ENCODE measurements at places on chromosomes 6 and 20.

GRCh38 chr6:12866422-12867029 is 150.0 kb downstream of the PHACTR1 start:
- no peaks in the 10 kb centered on the region for H3K27me3 ChIP-seq
- H3K4me3 ChIP-seq, result no peak overlapping the region
- H3K27ac ChIP-seq, result no peak overlapping the region
- no peaks in the 10 kb centered on the region for H3K4me1 ChIP-seq

DNA sequence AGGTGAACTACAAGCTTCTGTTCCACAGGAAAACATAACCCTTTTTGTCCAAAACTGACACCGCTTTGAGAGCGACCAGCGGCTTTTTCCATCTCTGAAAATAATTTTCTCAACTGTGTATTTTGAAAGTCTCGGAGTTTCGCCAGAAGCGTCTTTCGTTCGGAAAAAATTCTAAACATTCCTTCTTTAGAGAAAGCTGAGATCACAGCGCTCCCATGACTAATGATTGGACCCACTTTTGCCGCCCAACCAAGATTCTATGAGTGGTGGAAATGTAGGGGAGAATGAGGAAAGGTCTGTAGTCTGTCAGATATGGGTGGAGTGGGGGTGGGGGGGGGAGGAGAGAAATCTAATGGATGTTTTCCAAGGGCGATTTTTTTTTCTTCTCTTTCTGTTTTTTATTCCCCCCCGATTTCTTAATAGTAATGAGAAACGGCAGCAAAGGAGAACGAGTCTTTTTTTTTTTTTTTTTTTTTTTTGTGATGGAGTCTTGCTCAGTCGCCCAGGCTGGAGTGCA is 189.3 kb downstream of the TRIM27 start:
- H3K36me3 ChIP-seq, result peaks cover 18% of the 10 kb centered on the region
- peaks cover 100% of the 10 kb centered on the region for H3K27me3 ChIP-seq
- peaks cover 15% of the 10 kb centered on the region for H3K4me1 ChIP-seq
- H3K27ac ChIP-seq, result no peak overlapping the region
- H3K4me3 ChIP-seq, result no peak overlapping the region

GRCh38 chr20:62289898-62290297 is 12.9 kb upstream of the ADRM1 start:
- H3K27ac ChIP-seq, result no peak overlapping the region
- no peak overlapping the region for H3K4me3 ChIP-seq
- DNase-seq, result no peak

- no peak overlapping the region for H3K4me3 ChIP-seq
- no peak for DNase-seq
- no peaks in the 10 kb centered on the region for H3K36me3 ChIP-seq
- H3K27ac ChIP-seq, result no peak overlapping the region
- no peaks in the 10 kb centered on the region for H3K27me3 ChIP-seq
Observed at GRCh38 chr20:52852714-52853113, 119.4 kb upstream of the TSHZ2 start.

DNA sequence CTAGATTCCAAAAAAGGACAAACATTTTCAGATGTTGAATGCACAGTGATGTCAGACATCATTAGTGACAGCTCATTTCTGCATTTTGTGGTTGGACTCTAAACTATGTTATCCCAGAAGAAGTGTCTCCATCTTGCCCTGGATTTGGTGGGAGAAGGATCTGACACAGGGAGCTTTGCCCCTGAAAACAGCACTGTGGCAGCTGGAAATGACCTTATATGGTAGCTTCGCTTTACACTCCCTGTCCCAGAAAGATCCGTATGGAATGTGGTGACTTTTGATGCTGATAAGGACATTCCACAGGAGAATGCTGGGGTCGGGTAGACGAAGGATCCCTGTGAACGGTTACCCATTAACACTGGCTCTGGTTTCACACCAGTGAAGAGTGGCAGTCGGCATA is 87.2 kb upstream of the EDN1 start:
- no peak for DNase-seq
- H3K4me1 ChIP-seq, result no peaks in the 10 kb centered on the region
- H3K27me3 ChIP-seq, result peaks cover 6% of the 10 kb centered on the region

- H3K27me3 ChIP-seq, result no peaks in the 10 kb centered on the region
- no peaks in the 10 kb centered on the region for H3K36me3 ChIP-seq
- H3K4me1 ChIP-seq, result no peaks in the 10 kb centered on the region
- DNase-seq, result no peak
- H3K4me3 ChIP-seq, result no peak overlapping the region
Observed at GRCh38 chr6:82072751-82073150, 174.8 kb downstream of the IBTK start.

GRCh38 chr6:147709396-147710272 is 201.1 kb downstream of the SAMD5 start:
- no peak overlapping the region for H3K27ac ChIP-seq
- no peaks in the 10 kb centered on the region for H3K4me1 ChIP-seq
- H3K27me3 ChIP-seq, result no peaks in the 10 kb centered on the region
- no peak overlapping the region for H3K4me3 ChIP-seq
- H3K36me3 ChIP-seq, result no peaks in the 10 kb centered on the region

DNA sequence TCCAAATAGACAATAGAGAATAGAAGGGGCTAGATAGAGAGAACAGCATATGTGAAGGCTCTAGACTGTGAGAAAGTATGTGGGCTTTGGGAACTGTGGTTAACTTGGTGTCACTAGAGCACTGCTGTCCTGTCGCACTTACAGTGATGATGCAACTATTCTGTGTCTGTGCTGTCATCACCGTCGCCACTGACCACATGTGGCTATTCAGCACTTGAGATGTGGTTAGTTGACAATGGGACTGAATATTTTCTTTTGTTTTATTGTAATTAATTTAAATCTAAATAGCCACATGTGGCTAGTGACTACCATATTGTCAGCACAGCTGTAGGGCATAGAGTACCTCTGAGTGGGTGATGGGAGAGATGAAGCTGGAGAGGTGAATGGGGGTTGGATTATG is 39.0 kb upstream of the IFNGR1 start:
- H3K36me3 ChIP-seq, result peaks cover 3% of the 10 kb centered on the region
- H3K27me3 ChIP-seq, result peaks cover 11% of the 10 kb centered on the region
- H3K4me3 ChIP-seq, result no peak overlapping the region
- peaks cover 7% of the 10 kb centered on the region for H3K4me1 ChIP-seq
- no peak overlapping the region for H3K27ac ChIP-seq

DNA sequence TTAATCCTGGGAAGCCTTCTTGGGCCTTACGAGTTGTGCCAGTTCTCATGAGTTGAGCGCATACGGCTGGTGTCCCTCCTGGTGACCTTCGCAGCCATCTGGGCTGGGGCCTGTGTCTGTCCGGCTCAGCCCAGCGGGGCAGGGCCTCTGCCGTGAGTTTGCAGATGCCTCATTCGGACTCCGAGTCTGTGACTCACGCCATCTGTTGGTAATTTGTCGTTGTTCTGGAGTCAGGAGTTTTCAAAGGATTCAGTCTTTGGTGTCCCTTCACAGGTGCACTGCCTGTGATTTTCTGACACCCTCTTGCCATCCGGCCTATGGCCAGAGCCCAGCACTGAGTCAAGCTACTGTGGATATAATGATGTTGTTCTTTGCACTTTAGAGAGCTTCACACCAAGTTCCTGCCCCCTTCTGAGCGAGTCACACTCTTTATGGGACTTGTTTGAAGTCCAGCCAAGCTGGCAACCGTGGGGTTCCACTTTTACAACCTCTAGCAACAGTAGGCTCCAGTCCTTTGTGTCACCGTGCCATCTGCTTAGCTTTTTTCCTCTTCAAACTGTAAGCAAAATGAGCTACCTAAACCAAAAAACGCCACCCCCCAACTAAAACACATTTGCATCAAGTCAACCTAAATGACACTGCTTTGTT is 175.6 kb downstream of the AIG1 start:
- no peaks in the 10 kb centered on the region for H3K4me1 ChIP-seq
- no peaks in the 10 kb centered on the region for H3K36me3 ChIP-seq
- no peak overlapping the region for H3K4me3 ChIP-seq
- no peak overlapping the region for H3K27ac ChIP-seq

DNA sequence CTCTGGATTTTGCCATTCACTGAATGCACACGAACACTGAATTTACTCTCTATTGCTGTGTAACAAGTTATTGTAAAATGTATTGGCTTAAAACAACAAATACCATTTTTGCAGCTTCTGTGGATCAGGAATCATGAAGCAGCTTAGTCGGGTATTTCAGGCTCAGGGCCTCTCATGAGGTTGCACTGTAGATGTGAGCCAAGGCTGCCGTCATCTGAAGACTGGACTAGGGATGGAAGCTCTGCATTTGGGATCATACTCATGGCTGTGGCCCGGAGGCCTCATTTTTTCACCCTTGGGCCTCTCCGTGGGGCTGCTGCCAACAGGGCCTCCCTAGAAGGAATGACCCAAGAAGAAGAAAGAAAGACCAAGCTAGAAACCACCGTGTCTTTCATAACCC is 492.4 kb upstream of the CDH4 start:
- H3K4me3 ChIP-seq, result no peak overlapping the region
- H3K27me3 ChIP-seq, result no peaks in the 10 kb centered on the region
- no peak for DNase-seq

GRCh38 chr6:35073766-35074471 is 67.2 kb downstream of the TCP11 start:
- no peaks in the 10 kb centered on the region for H3K4me1 ChIP-seq
- no peak overlapping the region for H3K4me3 ChIP-seq
- H3K27me3 ChIP-seq, result no peaks in the 10 kb centered on the region
- DNase-seq, result no peak

GRCh38 chr20:50659975-50660670 is 31.2 kb downstream of the RIPOR3 start:
- no peaks in the 10 kb centered on the region for H3K4me1 ChIP-seq
- H3K36me3 ChIP-seq, result no peaks in the 10 kb centered on the region
- no peak for DNase-seq
- no peak overlapping the region for H3K27ac ChIP-seq

DNA sequence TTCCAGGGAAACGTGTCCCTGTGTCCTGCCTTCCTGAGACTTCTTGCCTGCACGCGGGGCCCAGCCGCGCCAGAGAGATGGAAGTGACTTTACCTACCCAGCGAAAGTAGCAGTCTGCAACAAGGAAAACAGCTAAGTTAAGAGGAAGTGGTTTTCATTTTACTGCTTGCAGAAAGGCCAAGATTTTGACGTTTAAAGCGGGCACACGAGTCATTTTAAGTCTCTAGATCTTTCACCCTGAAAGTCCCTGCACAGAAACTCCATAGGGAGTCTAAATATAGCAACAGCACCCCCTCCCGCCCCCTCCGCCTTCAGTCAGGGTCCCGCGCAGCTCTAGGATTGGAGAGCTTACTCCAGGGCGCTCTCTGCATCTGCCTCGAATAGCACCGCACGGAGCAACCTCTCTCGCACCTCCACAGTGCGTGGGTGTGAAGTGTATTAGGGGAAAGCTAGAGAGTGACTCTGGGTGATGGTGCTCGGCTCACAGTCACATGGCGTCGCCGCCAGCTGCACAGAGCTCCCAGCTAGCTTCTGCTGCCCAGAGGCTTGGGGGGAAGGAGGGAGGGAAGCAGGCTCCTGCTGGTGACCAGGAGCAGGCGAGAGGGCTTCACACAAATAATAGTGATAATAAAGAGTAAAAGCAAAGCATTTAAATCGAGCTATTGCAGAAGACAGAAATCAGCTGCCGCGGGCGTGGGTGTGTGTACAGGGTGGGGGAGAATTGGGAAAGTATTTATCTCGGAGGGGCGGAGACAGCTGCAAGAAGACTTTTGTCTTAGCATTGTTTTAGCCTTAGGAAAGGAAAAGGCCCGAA is 1.8 kb upstream of the KCNQ5 start:
- H3K27me3 ChIP-seq, result peaks cover 7% of the 10 kb centered on the region
- H3K36me3 ChIP-seq, result peaks cover 2% of the 10 kb centered on the region
- peak overlapping the region; percentile 97 for H3K27ac ChIP-seq
- peak overlapping the region; percentile 94 for H3K4me3 ChIP-seq

- peaks cover 45% of the 10 kb centered on the region for H3K27me3 ChIP-seq
- H3K36me3 ChIP-seq, result no peaks in the 10 kb centered on the region
- H3K27ac ChIP-seq, result no peak overlapping the region
- H3K4me3 ChIP-seq, result no peak overlapping the region
- DNase-seq, result no peak
Observed at GRCh38 chr20:2358006-2358405, 22.7 kb upstream of the TGM6 start.

DNA sequence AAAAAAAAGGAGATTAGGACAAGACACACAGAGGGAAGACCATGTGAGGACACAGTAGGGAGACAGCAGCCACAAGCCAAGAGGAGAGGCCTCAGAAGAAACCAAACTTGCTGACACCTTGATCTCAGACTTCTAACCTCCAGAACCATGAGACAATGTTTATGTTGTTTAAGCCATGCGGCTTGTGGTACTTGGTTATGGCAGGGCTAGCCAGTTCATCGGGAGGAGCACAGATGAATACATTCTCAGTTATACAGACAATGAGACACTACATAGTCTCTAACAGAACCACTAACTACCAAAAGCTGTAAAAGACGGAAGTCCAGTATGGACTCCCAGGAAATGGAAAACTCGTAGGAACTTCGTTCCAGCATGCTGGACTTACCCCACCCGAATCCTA is 116.8 kb downstream of the MBOAT1 start:
- H3K36me3 ChIP-seq, result peaks cover 2% of the 10 kb centered on the region
- H3K27ac ChIP-seq, result no peak overlapping the region
- H3K27me3 ChIP-seq, result no peaks in the 10 kb centered on the region
- no peaks in the 10 kb centered on the region for H3K4me1 ChIP-seq
- no peak overlapping the region for H3K4me3 ChIP-seq

- no peaks in the 10 kb centered on the region for H3K27me3 ChIP-seq
- no peaks in the 10 kb centered on the region for H3K36me3 ChIP-seq
- DNase-seq, result no peak
- no peak overlapping the region for H3K4me3 ChIP-seq
- no peak overlapping the region for H3K27ac ChIP-seq
Observed at GRCh38 chr20:6735942-6736845, 31.3 kb upstream of the BMP2 start.

DNA sequence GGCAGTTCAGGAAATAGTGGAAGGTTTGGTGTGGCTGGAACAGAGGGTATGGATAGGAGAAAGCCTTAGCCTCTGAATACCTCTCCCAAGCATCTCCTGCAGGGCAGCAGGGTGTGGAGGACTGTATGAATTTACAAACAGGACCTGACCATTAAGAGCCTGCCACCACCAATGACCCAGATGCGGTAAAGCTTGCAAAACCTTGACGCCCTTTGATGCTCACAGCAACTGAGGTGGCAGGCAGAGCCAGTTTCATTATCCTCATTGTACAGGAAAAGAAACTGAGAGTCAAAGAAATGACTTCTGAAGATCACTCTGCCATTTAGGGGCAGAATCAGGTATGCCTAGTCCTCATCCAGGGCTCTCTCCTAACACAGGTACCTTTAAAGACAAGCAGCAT is 2.4 kb downstream of the HM13 start:
- peaks cover 10% of the 10 kb centered on the region for H3K36me3 ChIP-seq
- no peak overlapping the region for H3K27ac ChIP-seq
- DNase-seq, result peak; percentile 48

DNA sequence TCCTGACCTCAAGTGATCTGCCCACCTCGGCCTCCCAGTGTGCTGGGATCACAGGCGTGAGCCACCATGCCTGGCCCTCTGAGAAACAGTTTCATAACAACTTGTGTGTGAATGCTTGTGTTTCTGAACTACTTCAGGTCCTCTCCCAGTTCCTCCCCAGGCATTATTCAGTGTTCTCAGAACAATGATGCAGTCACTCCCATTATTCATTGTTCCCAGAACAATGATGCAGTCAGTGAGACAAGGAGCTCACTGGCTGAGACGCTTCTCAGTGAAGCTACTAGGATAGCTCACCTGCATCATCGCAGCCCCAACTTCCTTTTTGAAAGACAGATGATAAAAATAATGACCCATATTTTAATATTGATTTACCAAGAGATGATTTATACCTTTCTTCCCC is 71.5 kb downstream of the NDUFAF5 start:
- no peak overlapping the region for H3K4me3 ChIP-seq
- DNase-seq, result no peak
- H3K36me3 ChIP-seq, result no peaks in the 10 kb centered on the region
- H3K4me1 ChIP-seq, result no peaks in the 10 kb centered on the region
- H3K27me3 ChIP-seq, result peaks cover 4% of the 10 kb centered on the region
- no peak overlapping the region for H3K27ac ChIP-seq

- H3K4me1 ChIP-seq, result no peaks in the 10 kb centered on the region
- no peak overlapping the region for H3K27ac ChIP-seq
- no peak for DNase-seq
- no peaks in the 10 kb centered on the region for H3K36me3 ChIP-seq
- no peak overlapping the region for H3K4me3 ChIP-seq
Observed at GRCh38 chr6:69026243-69026642, 391.2 kb downstream of the ADGRB3 start.

Measured in activated naive CD4-positive, alpha-beta T cell treated with anti-CD3 and anti-CD28 coated beads, Interleukin-2, amount 10 ng/mL, durations not matched to agents 7 days and 5 days (primary cell).